ENCODE measurements at places on chromosomes 7 and 10.

- no peak for DNase-seq
Observed at GRCh38 chr10:101774589-101775272, 1.2 kb downstream of the FGF8 start.

- no peak for DNase-seq
Observed at GRCh38 chr7:64045301-64046040, at the start of gene ZNF727. Gene ZNF727, plus strand, starts transcription at chr7:64045434. Its CDS starts 188 bp downstream, at chr7:64045622.

GRCh38 chr7:16741676-16742075 is 11.9 kb upstream of the TSPAN13 start:
- no peak for DNase-seq

DNA sequence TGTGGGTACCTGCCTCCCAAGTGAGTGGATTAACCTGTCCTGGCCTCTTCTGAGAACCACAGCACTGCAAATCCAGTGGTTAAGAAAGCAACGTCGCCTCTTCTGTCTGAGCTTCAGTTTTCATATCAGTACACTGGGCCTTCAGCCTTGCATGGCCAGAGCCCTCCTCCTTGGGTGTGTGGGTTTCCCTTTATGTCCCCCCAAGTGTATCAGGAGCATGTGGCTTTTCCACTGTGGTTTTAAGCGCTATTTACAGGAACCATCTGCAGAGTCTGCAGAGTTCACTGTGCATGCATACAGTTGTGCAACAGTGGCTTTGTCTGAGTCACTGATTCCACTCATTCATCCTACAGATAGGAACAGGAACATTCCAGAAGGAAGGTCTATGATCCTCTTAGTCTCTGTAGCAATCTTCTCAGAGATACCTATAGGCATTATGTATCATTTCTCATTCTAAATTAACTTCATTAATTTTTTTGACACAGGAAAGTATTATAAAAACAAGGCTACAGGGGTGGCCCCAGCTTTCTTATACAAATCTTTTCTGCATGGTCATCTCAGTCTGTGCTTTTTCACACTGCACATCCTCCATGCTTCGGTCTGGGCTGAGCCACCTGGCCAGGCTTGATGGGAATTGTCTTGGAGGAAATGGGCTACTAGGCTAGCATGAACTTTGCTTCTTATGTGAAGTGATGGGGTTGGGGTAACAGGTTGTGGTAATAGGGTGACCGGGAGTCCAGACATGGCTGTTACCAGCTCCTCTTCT is 17.1 kb downstream of the MBL2 start:
- no peak for DNase-seq

GRCh38 chr7:100706672-100707311 is 871 bp downstream of the POP7 start:
- no peak for DNase-seq

DNA sequence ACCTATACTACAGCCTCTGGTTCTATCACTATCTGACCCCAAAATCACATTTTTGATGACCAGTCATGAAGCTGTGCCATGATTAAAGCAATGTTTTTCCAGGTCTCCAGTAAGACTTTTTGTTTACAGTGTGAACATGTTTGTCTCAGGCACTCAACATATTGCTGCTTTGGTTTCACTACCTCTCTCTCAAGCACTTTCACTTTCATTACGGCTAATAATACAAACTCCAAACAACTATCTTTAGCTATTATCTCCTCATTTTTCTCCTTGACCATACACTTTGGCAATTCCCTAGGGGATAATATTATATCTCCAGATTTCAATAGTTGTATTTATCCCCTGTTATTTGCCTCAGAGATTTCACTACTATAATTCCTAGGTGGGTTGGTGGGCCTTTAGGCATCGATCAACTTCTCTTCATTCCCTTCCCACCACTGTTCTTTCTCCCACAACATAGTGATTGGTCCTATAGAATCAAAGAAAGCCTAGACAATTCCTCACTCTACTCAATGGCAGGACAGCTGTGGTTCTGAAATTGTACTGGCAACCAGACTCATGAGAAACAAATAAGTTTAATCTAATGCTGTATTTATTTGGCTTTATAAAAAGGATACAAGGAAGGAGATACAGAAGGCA is 261.4 kb upstream of the ZWINT start:
- no peak for DNase-seq

GRCh38 chr10:98030991-98031431 is 590 bp upstream of the CRTAC1 start:
- DNase-seq, result no peak

DNA sequence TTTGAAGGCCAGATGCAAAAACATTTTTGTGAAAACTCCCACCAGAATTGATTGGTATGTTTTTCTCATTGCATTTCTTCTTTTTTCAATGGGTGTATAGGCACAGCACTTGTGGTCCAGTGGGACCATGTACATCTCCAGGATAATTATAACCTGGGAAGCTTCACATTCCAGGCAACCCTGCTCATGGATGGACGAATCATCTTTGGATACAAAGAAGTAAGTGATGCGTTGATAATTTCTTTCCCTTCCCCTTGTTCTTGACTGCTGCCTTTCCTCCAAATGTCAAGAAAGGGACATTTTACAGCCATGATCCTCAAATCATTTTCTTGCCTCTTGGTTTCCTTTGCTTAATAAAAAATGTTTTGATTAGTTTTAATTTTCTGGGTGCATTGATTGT is 331.5 kb downstream of the PLXDC2 start:
- DNase-seq, result no peak

- DNase-seq, result no peak
Observed at GRCh38 chr10:69181433-69181832, 1.4 kb downstream of the SUPV3L1 start.

- DNase-seq, result no peak
Observed at GRCh38 chr10:13681095-13681494, 94.3 kb downstream of the PRPF18 start.

- no peak for DNase-seq
Observed at GRCh38 chr10:96984541-96985131, 152.5 kb downstream of the LCOR start.

Measured in CD4-positive, alpha-beta T cell treated with Interleukin-2 at 100 ng/mL for 4 hours (primary cell).